Activated T-cell treated with anti-CD3 and anti-CD28 coated beads, Interleukin-2, amount 50 U/mL, for 72 hours (primary cell): ENCODE measurements at places on chromosomes 13 and 19. TPM values are rescaled to one million over a fixed set of nuclear protein-coding genes. Genes with fewer than 3 reads are reported as not detected.

Gene KLK2
- total RNA-seq = not detected

GRCh38 chr19:3818466-3818865 is 32.3 kb upstream of the MATK start:
- peak; percentile 45 for DNase-seq

DNA sequence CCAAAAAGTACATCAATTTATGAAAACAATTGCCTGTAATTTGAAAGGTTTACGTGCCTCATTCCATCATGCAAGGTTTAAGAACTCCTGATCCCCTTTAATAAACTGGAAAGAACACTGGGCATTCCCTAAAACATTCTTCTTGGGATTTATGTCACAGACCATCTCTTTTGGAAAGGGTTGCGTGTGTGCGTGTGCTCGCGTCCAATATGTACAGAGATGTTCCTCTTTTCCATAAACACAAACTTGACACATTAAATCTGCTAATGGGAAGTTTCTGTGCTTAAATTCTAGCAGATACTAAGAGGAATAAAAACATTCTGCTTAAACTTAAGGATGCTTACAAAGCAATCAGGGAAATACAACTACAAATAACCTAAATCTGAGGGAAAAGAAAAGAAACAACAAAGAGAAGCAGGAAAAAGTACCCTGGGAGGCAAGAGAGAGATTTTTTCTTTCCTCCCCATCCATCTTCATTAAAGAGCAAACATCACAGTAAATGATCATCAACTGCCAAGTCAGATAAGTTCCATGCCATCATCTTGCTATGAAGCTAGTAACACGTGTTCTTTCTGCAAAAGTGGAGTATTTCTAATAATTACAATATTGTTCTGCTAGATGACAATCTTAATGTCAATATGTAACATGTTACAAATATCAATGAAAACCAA is 83.7 kb downstream of the STK24 start:
- no peak for DNase-seq

DNA sequence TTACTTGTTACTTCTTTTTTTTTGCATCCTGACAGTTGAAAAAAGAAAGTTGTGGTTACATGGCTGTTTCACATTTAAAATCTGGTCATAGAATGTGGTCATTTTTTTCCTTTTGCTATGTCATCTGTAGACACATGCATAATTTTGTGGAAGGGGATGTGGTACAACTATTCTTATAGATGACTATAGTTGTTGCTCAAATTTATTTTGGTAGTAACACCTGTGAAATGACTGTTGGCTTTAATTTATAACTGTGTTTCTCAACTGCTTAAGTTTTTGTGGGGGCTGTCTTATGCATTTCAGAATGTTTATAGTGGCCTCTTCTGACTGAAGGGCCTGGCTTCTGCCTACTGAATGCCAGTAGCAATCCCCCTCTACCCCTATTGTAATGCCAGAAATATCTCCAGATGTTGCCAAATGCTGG is 130.5 kb downstream of the PAN3 start:
- peak; percentile 6 for DNase-seq

Gene LILRB1
- total RNA-seq = 3.6 TPM

GRCh38 chr19:49952906-49953305 is 8.1 kb downstream of the SIGLEC11 start:
- no peak for DNase-seq

GRCh38 chr13:113937527-113938180 is 36.2 kb downstream of the C13orf46 start:
- no peak for DNase-seq

Gene LHFPL6
- total RNA-seq = 1.7 TPM

- DNase-seq = no peak
These were observed 68.2 kb upstream of the LSM14A start for GRCh38 chr19:34104096-34104495.

DNA sequence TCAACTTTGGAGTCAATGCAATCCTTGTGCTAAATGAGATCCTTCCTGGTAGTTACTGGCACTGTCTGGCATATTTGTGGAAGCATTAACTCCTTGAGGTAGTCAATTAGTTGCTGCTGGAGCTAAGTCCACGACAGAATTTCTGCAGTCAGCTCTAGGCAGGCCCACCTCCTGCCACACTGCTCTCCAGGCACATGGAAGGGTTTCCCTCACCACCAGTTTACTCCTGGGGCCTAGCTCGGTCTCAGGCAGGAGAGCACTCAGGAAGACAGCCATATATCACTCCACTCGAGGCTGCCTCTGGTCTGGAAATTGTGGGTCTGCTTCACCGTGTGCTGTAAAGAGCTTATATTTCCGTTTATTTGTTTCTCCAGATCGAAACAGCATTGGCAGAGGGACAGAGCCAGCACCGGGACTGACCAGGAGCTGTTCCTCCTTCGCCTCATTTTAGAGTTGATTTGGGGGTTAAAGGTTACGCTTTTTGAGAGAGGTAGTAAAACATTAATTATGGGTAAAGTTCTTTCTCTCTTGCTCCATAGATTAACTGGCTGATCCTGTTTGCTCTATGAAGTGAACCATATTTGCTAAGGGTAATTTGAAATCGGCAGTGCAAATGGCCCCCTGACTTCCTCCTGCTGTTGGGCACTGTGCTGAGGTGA is 20.6 kb upstream of the GTF3A start:
- DNase-seq = no peak

- DNase-seq = no peak
These were observed 212.5 kb downstream of the POSTN start for GRCh38 chr13:37385956-37386670.

DNA sequence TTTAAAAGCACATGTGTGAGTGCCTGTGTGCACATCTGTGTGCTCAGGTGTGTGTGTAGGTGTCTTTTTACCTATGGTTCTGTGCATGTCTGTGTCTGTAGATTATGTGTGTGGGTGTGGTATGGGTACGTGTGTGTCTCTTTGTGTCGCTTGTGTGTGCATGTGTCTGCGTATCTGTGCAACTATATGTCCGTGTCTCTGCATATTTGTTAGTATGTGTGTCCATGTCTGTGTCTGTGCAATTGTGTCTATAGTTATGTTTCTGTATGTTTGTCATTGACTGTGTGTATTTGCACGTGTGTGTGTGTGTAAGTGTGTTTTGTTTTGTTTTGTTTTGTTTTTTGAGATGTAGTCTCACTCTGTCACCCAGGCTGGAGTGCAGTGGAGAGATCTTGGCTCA is 7.3 kb upstream of the KCTD15 start:
- DNase-seq = no peak

DNA sequence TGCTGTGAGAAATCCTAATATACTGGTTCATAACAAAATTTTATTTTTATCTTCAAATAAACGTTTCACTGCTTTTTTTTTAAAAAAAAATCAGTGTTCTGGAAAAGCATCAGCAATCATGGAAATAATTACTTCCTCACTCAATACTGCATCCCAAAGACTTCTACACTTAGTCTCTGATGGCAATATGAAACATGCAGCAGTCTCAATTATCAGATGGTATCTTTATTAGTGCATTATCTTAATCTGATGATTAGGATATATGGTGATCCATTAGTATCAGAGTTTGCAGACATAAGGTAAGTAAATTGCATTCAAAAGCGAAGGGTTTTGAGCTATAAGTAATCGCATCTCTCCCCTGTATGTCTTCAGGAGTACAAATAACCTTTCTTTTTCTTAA is 218.3 kb upstream of the EDNRB start:
- DNase-seq = no peak

Gene TEAD2
- total RNA-seq = not detected

- peak; percentile 82 for DNase-seq
These were observed 4.3 kb downstream of the BBC3 start for GRCh38 chr19:47226426-47227351.

GRCh38 chr13:32002873-32003272 is 28.7 kb upstream of the FRY start:
- DNase-seq = no peak
